ENCODE measurements at places on chromosomes 1 and 21.

GRCh38 chr1:12173631-12174121, 6.9 kb downstream of the TNFRSF1B start:
- DNase-seq: no peak

- no peak for DNase-seq
Observed at GRCh38 chr1:37951041-37951782, 4.4 kb upstream of the INPP5B start.

- DNase-seq: no peak
Observed at GRCh38 chr21:32909393-32909792, 116.3 kb upstream of the OLIG2 start.

- no peak for DNase-seq
Observed at GRCh38 chr1:212630158-212630900, 21.8 kb downstream of the ATF3 start.

- DNase-seq: no peak
Observed at GRCh38 chr1:165891111-165891860, 63.9 kb downstream of the UCK2 start.

DNA sequence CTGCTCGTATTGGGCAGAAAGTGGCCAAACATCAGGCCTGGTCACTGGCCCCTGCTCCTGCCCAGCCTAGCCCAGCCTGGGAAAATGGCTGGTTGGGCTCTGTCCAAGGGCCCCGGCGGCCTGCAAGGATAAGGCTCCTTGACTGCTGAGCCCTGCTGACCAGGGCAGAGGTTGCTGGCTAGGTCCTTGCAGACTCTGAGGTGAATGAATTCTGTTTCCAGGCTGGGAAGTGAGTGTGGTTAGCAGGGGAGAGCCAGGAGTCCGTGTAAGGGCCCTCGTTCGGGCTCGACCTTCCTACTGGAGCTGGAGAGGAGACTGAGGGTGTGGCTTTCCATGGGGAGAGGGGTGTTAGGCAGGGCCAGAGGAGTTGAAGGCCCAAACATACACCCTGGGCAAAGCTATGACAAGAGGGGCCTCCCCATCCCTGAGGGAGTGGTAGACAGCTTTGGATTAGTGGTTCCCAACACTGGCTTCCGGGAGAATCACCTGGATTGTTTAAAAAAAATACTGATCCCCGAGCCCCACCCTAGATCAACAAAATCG, 20.6 kb downstream of the CSF1 start:
- peak; percentile 69 for DNase-seq

DNA sequence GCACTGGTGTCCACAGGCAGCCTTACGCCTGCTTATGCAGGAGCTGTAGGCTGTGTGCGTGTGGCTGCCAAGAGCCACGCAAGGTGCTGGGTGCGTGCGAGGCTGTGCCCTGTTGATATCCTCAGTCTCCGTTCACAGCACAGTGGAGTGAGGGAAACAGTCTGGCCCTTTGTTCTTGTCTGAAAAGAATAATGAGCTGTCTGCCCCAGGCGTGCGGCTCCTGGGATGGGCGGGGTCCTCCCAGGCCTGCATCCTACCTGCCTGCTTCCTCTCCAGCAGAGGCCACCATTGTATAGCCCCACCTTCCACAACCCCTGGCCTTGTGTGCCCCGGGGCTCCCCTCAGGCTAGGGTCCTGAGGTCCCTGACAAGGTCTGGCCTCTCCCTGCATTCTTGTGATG, 47.0 kb upstream of the KDM4A start:
- DNase-seq: no peak

- no peak for DNase-seq
Observed at GRCh38 chr21:43267391-43268085, 98.7 kb downstream of the CRYAA start.

GRCh38 chr1:172154551-172154950, 265.9 kb upstream of the C1orf105 start:
- no peak for DNase-seq

GRCh38 chr1:207787776-207788175, 35.9 kb downstream of the CD46 start:
- DNase-seq: no peak

DNA sequence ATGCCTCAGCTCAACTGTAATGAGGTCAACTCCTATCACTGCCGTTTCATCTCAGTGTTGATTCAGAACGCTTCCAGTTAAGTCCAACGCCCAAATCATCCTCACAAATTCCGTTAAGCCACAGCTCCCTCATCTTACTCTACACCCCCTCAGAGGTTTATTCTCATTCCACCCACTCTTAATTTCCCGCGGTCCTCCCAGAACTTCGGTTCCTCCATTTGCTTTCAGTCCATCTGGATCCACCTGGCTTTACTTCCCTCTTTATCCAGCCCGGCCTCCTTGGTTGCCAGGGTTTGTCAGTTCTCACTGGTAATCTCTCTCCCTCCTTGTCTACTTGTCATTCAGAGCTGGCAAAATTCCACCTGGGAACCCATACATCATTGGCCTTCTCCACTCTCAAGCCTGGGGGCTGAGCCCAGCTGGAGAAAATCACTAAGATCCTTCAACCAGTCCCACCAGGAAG, 51.3 kb upstream of the RUNX1 start:
- no peak for DNase-seq

- no peak for DNase-seq
Observed at GRCh38 chr1:224343679-224344078, 13.0 kb upstream of the CNIH4 start.

Measured in hindlimb muscle (tissue), 1 donor.